ENCODE measurements at places on chromosomes 1 and 21.
A peak's percentile ranks its signal among the peaks of the same experiment; 100 is the strongest.

GRCh38 chr1:97204468-97204867 lies 482.9 kb downstream of the PTBP2 start:
- no peak for DNase-seq

GRCh38 chr1:91166106-91166712 lies 144.4 kb upstream of the ZNF644 start:
- DNase-seq: peak; percentile 2

DNA sequence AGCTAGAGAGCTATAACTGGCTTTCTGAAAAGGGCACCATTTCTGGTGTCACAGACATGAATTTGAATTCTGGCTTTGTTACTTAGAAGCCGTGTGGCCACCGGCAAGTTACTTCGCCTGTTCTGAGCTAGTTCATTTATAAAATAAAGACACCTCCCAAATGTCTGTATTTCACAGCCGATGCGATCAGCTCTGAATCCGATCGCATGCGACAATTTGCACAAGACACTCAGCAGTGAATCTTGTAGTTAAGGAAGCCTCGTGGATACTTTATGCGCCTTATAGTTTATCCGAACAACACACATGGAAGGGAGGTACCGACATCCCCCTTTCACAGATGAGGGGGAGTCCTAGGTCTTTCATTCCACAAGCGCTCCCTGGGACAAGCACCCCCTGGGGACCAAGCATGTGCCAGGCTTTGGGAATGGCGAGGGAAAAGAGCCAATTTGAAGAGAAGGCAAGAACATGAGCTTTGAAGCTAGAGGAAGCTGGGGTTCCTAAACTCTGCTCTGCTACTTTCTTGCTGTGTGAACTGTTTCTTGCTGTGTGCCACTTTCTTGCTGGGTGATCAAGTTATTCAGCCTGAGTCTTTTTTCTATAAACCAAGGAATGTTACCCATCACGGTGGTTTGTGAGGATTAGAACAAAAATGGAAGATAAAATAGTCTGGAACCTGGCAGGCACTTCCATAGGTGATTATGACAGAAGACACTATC lies 3.9 kb downstream of the ID3 start:
- DNase-seq: no peak

GRCh38 chr1:28232558-28233263 lies at the start of gene DNAJC8:
TSS of gene DNAJC8 (minus strand) at chr1:28233029. CDS start at chr1:28232998, 31 bp downstream.
- peak; percentile 95 for DNase-seq

DNA sequence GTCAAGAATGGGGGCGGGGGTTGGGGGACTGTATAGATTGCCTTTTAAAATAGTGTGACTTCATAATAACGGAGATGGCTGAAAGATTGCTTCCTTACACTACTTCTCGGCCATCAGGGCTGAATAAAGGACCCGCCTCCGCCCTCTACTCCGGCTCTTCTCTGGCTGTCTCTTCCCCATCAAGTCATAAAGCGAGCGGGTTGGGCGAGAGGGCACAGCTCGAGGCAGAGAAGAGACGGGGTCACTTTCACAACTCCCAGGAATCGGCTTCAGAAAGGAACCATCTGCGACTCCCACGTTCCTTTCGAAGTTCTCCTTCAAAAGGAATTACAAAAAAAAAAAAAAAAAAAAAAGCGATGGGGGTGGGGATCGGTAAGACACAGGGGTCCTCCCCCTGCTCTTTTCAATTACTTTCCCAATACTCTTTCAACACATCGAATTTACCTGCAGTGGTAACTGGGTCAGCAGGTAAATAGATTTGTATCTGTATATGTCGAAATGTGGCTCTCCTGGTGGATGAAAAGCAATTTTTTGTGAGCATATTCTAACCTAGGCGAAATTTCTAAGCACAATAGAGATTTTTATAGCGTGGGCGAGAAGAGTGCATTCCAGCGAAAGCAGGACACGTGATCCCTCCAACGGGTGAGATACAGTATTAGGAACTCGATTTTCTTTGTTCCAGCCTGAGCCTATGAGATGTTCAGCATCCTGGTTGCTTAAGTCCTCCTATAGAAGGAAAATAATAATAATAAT lies 2.0 kb downstream of the LRRC7 start:
- no peak for DNase-seq

DNA sequence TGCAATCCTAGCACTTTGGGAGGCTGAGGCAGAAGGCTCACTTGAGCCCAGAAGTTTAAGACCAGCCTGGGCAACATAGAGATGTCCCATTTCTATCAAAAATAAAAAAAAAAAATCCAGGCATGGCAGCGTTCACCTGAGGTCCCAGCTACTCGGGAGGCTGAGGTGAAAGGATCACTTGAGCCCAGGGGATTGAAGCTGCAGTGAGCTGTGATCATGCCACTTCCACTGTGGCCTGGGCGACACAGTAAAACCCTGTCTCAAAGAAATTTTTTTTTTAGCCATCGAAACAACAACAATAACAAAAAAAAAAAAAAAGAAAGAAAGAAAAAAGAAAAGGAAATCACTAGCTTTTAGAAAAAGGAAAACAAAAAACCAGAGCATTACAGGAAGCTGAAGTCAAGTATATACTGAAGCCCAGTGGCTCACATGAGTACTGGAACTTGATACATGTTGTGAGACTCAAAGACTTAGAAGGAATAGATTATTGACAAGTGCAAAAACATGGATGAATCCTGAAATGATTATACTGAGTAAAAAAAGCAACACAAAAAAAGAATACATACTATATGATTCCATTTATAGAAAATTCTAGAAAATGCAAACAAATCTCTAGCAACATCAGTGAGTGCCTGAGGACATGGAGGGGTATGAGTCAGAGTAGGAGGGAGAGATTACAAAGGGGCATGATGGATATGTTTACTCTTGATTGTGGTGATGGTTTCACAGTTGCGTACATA lies 6.1 kb upstream of the RABGAP1L start:
- no peak for DNase-seq

- DNase-seq: peak; percentile 56
Measured at GRCh38 chr21:45074048-45074817, at the start of gene ADARB1. TSS of gene ADARB1 (plus strand) at chr21:45074580. CDS start at chr21:45171657, 97,077 bp downstream.

DNA sequence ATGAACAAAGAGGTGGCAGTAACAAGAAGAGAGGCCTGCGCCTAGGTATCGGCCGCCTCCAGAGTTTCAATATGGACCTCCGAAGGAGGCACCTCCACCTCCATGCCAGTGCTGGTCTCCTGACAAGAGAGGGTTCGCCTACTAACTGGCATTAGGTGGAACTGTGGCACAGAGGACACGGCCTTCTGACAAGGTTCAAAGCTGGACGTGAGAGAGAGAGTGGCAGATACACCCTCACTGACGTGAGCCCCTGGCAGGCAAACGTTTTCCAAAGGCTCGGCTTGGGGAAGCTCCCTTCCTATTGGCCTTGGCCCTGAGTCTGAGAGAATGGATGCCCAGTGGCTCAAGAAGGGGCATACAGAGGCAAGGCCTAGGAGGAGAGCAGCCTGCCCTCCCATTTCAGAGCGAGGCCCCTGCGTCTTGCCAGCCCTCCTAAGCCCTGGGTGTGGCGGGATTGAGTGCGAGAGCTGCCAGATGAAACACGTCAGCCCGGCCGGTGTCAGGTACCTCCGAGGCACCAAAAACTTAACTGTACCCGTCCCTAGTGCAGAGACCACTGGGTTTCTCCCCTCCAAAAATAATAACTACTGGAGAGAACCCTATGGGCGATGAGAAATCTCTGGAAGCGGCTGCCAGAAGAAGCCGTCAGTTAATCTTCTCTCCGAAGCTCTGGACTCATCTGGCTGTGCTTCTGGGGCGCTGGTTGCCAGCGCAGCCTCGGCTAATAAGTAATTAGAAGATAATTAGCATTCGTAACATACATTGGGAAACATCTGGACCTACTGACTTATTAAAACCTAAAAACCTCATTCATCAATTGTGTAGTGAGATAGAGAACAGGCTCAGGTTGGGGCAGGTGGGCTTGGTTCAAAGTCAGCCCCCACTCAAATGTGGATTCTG lies 283.6 kb downstream of the NPHP4 start:
- no peak for DNase-seq

DNA sequence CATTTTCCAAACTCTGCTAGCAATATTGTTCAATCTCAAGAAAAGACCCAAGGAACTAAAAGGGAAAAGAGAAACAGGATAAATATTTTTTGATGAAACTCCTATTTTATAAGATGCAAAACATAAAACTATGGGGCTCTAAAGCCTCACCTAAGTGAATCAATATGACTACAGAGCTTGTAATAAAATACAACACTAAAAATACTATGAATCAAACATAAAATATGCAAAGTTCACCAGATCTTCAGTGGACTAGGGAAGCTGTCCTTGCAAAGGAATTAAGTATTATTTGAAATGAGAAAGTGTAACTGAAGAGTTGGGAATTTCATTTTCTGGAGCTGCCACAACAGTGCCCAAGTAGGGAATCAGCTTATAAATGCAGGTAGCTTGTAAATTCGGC lies 124.5 kb downstream of the CRB1 start:
- no peak for DNase-seq

DNA sequence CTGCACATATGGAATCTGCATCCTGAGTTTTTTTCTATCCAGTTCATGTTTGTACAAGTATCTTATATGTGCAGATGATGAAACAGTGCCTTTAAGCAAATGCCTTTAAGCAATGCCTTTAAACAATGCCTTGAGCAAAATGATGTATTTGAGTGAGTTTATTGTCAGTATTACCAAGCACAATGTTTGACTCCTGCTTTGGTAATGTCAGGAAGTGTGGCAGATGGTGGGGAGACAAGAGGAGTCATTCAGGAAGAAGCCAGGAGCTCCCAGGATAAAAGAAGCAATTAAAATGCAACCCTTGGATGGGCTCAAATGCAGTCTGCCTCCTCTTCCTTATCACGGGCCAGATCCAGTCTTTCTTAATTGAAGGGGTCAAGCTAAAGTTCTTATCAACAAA lies 108.7 kb upstream of the KCNJ15 start:
- DNase-seq: no peak

GRCh38 chr1:45492691-45493090 lies 1.7 kb upstream of the TESK2 start:
- DNase-seq: no peak

GRCh38 chr1:1618396-1619068 lies 3.2 kb downstream of the MIB2 start:
- no peak for DNase-seq

DNA sequence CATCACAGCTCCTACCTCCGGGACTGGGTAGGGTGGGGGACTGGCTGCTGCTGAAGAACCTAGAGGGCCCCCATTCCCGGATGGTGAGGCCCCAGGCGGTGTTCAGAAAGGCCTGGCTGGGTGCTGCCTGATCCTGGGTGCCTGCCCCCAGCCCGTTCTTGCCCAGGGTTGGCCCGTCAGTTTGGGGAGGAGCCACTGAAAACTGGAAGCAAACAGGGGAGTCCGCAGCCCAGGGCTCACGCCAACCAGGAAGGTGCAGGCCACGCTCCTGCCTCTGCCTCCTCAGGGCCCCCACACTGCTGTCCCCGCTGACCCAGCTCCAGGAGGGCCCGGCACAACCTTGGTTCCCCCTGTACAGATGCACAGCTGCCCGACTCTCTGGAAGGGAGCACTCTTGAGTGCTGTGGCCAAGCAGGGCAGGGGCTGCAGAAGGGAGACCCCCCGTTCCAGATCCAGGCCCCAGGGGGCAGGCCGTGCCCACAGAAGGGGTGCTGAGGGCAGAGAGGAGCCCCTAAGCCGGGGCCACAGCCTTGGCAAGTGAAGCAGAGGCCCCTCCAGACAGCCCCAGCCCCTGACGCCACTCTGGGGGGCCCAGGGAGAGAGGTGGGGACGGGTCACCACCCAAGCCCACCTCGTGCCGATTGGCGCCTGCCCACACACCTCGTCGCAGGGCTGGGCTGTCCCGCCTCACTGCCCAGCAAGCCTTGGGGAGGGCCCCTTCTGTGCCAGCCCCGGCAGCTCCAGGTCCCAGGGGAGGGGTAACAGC lies 5.5 kb downstream of the C1QTNF12 start:
- no peak for DNase-seq

- DNase-seq: no peak
Measured at GRCh38 chr1:110951161-110951560, 12.6 kb downstream of the LRIF1 start.

GRCh38 chr1:1259951-1260600 lies 13.6 kb upstream of the C1QTNF12 start:
- no peak for DNase-seq

- no peak for DNase-seq
Measured at GRCh38 chr1:246681900-246682895, 42.0 kb upstream of the SCCPDH start.

GRCh38 chr1:41734201-41734970 lies 184.3 kb downstream of the HIVEP3 start:
- DNase-seq: no peak

DNA sequence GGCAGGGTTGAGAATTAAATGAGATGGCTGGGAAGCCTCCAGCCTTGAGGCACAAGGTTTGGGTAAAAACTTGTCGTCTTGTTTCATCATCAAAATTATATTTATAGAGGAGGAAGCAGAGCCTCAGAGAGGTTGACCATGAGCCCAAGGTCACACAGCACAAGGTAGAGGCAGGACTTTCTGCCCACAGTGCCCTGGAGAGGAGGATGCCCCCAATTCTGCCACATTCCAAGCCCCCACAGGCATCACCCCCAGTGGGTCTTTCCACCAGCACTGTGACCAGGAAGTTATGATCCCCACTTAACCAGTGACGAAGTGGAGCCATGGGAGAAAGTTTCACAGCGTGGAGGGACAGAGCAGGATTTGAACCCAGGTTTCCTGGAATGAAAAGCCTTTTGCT lies 400.0 kb downstream of the MATN1 start:
- no peak for DNase-seq

GRCh38 chr1:43936431-43937151 lies 3.0 kb downstream of the ARTN start:
- DNase-seq: no peak

DNA sequence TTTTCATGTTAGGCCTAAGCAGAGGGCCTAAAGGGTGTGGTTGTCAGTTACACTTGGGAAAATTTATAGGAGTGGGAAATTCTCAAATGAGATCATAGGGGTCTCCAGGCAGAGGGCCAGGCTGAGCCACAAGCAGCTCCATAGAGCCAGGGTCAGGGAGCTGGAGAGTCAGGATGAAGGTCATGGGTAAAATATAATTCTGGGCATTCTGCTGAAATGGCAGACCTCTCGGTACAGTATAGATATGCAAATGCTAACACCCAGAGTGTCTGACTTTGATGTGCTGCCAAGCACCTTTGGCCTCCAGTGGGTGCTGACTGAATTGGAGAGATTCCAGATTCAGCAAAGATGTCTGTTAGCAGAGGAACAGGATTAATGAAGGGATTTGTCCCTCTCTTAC lies 40.1 kb downstream of the DNM3 start:
- DNase-seq: no peak
